ENCODE measurements at places on chromosomes 1 and 21.

GRCh38 chr1:184972315-184973055, 1.8 kb downstream of the NIBAN1 start:
- DNase-seq = no peak

DNA sequence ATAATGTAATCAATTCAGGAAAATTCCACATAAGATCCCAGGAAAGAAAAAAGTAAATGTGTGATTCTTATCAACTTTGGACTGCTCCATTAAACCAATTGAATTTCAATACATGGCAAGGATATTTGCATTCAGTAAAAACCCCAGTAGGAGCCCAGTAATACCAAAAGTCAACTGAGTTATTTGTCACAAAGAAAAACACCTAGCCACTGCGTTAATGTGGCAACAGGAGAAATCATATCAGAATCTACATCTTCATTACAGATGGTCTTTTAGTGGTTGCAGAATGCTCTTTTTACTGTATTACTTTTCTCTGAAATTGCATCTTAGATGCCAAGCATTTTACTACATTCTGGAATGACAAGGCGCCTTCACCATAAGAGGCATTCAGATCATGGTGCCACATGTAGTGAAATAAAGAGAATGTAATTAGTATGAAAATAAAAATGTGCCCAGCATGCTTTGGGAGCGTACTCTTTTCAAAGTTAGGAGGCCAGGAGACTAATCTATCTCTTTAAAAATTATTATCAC, 180.7 kb downstream of the PATJ start:
- no peak for DNase-seq

DNA sequence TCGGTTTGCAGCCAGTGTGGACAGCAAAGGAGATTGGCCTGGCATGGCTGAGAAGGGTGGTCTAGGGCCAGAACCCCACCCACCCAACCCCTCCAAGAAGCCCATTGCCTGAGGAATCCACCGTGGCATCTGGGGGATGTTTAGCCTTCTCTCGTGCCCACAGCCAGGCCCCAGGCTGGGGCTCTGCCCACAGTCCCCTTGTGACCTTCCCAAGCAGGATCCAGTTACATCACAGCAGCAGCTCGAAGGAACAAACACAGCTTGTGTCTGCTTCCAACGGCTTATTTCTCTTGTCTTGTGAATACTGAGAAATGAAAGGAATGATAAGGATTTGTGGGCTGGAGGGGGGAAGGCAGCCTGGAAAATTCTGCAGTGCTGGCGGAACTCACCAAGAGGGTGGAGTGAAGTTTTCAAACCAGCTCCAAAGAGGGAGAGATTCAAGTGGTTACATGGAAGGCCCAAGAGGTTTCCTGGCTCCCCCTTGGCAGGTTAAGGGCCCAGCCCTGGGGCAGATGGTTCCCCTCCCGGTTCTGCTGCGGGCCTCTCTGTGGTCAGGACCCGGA, 61.6 kb downstream of the DHRS3 start:
- DNase-seq = no peak

GRCh38 chr1:65467536-65467935, 47.1 kb downstream of the LEPR start:
- peak; percentile 95 for DNase-seq

DNA sequence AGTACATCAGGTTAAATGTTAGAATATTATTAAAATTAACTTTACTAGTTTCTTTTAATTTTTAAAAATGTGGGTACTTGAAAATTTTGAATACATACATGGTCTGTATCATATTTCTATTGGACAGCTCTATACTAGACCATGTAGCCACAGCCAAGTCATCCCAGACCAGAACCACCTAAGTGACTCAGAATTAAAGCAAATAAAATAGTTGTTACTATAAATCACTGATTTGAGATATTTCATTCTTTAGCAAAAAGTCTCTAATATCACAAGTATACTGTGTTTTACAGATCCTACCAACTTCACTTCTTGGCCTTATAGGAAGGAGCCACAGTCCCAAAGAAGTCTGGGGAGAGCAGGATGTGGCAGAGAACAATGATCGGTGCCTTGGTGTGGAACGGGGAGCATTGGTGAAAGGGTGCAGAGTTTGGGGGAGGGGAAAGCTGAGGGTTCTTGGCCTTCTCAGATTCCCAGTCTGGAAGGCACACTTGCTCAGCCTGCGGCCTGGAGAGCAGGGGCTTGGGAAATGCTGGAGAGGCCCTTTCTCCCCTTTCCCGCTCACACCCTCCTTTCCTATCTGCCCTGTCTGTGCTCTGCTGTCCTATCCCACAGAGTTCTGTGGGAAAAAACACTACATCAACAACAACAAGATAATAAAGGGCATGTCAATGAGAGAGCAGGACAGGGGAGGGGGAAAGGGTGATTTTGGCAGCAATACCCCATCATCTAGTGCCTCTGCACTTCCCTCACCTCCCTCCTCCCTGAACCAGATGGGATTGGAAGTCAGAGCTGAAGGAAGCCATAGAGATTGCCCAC, 122.1 kb downstream of the NGF start:
- no peak for DNase-seq

GRCh38 chr1:9115351-9116205, 13.3 kb downstream of the GPR157 start:
- no peak for DNase-seq

- no peak for DNase-seq
Observed at GRCh38 chr1:191490303-191490702, 668.0 kb upstream of the RGS18 start.

DNA sequence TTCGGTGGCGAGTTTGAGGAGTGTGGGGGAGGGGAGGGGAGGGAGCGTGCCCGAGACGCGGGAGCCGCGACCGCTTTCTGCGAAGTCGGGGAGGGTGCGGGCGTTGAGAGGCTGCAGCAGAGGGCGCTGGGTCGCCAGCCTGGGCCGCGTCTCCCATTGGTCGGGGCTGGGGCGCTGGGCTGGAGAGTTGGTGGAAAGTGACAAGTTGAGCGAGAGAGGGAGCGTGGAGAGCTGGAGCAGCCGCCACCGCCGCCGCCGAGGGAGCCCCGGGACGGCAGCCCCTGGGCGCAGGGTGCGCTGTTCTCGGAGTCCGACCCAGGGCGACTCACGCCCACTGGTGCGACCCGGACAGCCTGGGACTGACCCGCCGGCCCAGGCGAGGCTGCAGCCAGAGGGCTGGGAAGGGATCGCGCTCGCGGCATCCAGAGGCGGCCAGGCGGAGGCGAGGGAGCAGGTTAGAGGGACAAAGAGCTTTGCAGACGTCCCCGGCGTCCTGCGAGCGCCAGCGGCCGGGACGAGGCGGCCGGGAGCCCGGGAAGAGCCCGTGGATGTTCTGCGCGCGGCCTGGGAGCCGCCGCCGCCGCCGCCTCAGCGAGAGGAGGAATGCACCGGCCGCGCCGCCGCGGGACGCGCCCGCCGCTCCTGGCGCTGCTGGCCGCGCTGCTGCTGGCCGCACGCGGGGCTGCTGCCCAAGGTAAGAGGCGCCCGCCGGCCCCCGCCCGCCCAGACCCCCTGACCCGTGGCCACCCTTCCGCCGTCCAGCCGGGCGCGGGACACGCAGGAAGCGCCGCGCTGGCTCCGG, at the start of gene ROR1:
Gene ROR1, plus strand, starts transcription at position 203 of the 802 bp plus-strand sequence.
- peak; percentile 60 for DNase-seq

Data from HepG2 (cell line).